ENCODE measurements at places on chromosomes 4 and X. TPM values are rescaled to one million over a fixed set of nuclear protein-coding genes. Genes with fewer than 3 reads are reported as not detected.

- no peak for ATAC-seq
These were observed 218.6 kb upstream of the FAM47A start for GRCh38 chrX:34350561-34351335.

DNA sequence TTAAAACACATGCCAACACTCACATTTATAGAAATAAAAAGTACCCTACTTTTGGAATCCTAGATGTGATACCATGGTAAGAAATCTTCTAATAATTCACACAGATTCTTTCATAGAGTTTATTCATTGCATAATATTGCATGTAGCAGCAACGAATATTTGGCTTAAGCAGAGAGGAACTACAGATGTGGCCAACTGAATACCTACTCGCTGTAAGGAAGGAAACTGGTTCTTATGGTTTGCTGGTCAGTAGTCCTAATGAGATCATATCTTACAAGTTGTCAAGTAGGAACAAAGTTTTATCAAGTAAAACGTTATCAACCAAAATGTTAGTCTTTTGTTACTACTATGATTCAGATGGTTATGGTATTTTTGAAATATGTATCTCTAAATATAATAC is 996.1 kb downstream of the PDHA2 start:
- no peak for ATAC-seq

DNA sequence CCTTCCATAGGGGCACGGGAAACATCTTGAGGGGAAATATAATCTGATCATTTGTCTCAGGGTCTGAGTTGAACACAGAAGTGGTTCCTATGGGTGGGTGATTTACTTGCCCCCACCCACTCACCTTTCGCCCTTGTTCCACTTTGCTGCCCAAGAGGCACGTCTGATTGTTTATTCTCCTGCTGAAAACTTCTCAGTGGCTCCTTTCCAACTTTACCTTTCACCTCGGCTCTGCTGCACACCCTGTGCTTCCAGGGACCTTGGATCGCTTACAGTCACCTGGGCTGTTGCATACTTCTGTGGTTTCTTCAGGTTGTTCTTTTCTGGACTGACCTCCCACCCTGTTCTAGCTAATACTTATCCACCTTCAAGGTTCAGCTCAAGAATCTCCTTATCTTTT is 213.4 kb upstream of the JADE1 start:
- ATAC-seq: no peak

GRCh38 chr4:169243825-169244609 is 26.7 kb downstream of the SH3RF1 start:
- ATAC-seq: no peak

GRCh38 chrX:15206306-15206705 is 63.6 kb downstream of the ASB9 start:
- ATAC-seq: no peak

DNA sequence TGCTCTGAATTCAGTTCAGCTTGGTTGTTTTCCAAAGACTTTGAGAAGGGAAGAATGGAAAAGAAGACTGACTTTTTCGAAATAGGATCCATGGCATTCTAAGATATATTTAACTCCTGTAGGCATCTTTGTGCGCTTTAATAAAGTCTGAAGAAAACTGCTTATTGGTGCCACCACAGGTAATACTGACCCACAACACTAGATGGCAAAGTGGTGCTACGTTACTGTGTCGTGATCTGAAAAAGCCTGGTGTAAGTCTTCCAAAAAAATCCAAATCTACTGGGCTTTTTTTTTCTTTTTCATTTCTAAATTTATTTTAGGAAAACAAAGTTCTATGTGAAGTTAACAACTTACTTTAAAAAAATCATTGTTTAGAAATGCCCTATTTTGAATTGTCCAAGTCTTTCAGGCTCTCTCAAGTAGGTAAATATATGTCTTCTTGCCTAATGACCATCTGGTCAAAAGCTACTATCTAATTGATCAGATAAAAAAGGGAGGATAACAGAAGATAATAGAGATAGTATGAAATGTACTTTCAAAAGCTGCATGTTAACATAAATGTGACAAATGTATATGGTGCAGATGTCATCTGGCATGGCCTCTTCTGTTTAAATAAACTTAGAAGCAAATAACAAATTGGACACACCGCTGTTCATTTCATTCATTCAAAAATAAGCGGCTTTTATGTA is 47.0 kb upstream of the MID1IP1 start:
- no peak for ATAC-seq

DNA sequence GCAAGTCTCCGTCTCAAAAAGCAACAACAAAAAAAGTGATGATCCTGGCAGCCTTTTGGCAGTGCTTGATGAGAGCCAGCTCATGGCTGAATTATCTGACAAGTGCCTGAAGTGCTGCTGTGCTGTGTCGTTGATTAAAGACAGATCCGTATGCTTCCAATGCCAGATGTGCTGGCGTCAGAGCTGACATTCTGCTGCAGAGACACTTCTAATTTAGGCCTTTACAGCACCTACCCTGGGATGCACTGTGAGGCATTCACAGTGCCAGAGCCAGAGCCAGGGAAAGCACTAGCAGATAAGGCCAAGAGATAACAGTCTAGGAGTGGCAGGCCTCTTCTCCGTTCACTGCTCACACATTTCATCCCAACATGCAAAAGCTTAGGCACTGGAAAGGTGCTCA is 995.5 kb downstream of the RAB28 start:
- ATAC-seq: no peak

GRCh38 chr4:176791591-176792325 is 964 bp downstream of the VEGFC start:
- ATAC-seq: no peak

DNA sequence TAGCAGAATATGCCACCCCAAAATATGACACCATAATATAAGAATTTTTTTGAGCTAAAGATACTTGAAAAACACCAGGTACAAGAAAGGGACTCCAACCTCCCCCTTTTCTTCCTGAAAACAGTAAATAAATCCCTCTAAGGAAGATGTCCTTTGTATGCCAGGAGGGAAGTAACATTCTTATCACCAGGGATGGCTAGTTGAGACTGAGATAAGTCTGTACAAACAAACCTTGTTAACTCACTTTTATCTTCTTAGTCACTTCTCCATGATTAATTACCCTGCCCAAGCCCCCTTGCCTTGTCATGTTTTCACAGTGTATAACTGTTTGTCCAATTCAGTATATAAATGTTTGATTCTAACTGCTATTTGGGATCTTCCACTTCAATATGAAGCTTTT is 888.0 kb downstream of the PCDH18 start:
- ATAC-seq: no peak

DNA sequence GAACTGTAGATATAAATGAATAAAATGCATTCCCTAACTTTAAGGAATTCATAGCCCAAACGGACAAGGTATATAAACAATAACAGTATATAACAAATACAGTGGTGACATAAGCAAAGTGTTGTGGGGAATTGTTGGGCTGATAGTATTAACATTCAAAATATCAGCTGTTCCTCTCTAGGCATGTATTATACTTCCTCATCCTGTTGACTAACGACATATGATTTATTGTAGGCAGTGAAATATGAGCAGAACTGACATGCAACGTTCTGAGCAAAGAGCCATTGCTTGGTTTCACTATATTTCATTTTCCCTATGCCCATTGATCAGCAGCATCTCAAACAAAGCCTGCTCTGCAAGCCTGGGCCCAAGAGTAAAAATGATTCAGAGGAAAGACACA is 143.9 kb downstream of the PTCHD1 start:
- no peak for ATAC-seq

DNA sequence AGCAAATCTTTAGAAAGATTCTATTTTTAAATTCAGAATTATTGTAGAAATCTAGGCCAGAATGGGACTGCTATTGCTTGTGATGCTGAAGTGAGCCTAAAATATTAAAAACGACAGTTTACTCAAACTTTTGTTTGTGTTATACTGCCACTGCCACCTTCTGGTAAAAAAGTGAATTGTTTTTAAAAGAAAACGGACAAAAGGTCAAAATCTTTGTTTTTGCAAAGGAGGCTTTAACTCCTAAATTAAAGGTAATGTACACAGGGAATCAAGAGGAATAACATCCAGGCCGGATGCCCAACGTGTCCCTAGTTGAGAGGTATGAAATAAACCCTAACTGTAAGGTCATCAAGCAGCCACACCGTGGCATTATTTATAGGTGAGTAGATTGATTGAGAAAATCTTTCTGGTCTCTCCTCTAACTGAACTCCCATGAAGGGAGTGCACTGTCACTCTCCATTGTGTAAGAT is 338.3 kb upstream of the GALNT7 start:
- ATAC-seq: no peak

- ATAC-seq: no peak
These were observed 194.6 kb upstream of the STK26 start for GRCh38 chrX:131828482-131828881.

- ATAC-seq: no peak
These were observed 170.9 kb downstream of the APBB2 start for GRCh38 chr4:41043465-41043864.

- ATAC-seq: peak; percentile 53
These were observed 1.1 kb downstream of the PLXNA3 start for GRCh38 chrX:154458954-154459778.

DNA sequence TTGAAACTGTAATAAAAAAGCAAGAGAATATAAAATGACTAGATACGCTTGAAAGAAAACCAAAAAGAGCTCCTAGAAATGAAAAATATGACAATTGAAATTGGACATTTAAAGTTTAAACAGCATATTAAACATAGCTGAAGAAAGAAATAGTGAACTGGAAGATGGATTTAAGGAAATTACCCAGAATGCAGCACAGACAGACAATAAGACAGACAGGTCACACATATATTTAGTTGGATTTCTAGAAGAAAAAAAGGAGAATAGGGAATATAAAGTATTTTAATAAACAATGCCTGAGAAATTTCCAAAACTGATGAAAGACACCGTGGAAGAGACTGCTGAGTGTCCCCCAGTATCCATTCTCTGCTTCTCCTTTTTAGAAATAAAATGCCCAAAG is 6.6 kb downstream of the DUSP9 start:
- no peak for ATAC-seq

DNA sequence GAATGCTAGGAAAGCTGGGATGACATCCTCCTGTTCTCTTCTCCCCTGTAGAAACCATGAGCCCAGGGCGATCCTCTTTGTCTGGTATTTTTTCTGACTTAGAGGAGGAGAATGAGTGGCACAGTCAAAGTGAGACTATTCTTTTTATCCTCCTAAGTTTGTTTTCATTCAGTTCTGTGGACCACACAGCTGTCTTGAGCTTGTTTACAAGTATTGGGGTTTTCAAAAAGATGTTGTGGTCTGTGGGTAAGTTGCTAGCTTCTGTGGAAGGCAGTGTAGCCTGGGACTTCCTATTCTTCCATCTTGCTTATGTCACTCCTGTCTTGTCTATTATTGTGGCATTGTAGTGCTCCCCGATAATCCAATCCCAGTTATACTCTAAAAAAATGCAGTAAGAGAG is 223.0 kb downstream of the PAPSS1 start:
- ATAC-seq: peak; percentile 32

GRCh38 chr4:7388627-7389026 is 46.1 kb downstream of the PSAPL1 start:
- ATAC-seq: no peak

DNA sequence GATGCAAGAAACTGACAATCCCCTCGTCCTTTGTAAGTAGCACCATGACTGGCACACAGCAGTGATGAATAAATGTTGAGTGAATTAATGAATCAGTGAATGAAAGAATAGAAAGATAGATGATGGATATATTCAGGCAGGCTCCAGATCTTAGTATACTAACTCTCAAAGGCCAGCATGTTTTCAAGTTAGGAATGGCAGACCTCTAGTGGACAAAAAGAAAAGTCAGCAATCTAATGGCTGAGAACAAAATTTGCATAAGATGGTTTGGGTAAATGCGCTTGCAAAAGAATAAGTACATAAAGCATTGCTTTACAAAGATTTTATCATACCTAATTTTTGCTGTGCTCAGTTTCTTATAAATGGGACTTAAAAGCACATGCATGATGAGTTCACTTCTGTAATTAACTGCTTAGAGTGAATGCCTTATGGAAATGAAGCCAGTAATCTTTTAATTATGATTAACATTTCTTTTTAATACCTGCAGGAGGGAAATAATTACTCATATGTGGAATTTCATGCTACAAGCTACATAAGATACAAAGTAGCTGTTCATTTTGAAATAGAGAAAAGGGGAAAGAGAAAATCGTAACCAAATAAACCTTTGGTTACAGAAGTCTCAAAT is 126.9 kb upstream of the GPRIN3 start:
- peak; percentile 57 for ATAC-seq

GRCh38 chr4:8097141-8097541 is 61.5 kb downstream of the ABLIM2 start:
- no peak for ATAC-seq

DNA sequence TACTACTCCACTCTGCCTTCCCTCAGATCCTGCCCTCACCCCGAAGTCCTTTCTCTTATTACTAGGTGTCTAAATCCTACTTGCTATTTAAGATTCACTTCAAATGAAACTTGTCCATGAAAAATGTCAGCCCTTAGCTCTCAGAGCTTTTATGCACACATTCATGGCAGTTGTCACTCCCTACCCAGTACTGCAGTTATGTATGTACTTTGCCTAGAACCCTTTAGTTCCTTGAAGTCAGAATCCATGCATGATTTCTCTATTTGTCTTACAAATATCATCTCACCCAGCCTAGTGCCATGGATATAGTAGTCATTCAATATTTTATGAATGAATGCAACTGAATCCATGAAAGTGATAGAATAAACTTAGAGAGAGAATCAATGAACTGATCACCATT is 3.3 kb upstream of the EPGN start:
- ATAC-seq: no peak

DNA sequence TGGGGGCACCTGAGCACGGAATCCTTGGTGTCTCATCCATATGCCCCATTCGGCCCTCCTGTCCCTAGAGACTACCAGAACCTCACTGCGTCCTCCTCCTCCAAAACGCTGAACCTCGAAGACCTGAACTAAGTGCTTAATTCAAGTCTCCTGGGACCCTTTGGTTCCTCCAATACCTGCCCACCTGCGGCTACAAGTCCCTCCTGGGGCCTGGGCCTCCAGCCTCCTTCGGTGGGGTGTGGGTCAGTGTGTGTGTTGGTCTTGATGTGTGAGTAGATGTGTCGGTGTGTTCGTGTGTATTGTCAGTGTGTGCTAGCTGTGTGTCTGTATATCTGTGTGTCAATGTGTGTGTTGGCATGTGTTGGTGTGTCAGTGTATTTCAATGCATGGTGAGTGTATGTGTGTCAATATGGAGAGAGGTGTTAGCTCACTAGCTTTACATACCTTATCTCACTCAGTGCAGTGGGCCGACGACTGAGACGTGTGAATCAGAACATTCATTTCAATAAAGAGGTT is 2.6 kb upstream of the SEPTIN6 start:
- no peak for ATAC-seq

- ATAC-seq: no peak
These were observed 32.7 kb downstream of the KLF3 start for GRCh38 chr4:38696697-38697096.

DNA sequence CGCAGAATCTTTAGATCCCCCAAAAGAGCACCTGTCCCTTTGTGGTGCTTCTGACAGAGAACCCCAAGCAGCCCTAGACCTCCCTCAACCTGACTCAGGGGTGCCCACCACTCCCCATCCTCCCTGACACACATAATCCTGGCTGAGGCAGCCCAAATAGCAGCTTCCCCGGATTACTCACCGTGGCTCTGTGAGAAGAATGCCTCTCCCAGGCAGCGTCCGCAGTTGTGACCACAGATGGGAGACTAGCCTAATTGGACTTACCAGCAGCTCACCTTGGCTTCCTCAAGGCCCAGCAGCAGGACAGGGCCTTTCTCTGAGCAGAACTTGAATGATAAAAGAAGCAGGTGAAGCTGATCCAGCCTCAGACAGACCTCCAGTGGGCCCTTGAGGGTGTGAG is 10.3 kb upstream of the ODAPH start:
- ATAC-seq: no peak

Gene DMD
- total RNA-seq: 1.4 TPM

Gene P2RY4
- 0.35 TPM for total RNA-seq

Gene SUPT20HL1
- total RNA-seq: 1.4 TPM

Gene CHST7
- 2.4 TPM for total RNA-seq

Gene FRAS1
- not detected for total RNA-seq

Gene CDS1
- total RNA-seq: 0.16 TPM

Gene CLGN
- 0.37 TPM for total RNA-seq

All from activated T-helper 17 cell treated with anti-CD3 and anti-CD28 coated beads, Interleukin-2, amount 50 U/mL, for 72 hours (primary cell).